ENCODE measurements at places on chromosomes 2 and 18. TPM values are rescaled to one million over a fixed set of nuclear protein-coding genes. Genes with fewer than 3 reads are reported as not detected.

C2orf42 gene
- polyA plus RNA-seq = 5.1 TPM

UGT1A5 gene
- polyA plus RNA-seq = not detected

AKAIN1 gene
- polyA plus RNA-seq = not detected

RNF144A gene
- polyA plus RNA-seq = 17.3 TPM

TSPYL6 gene
- polyA plus RNA-seq = not detected

REEP1 gene
- polyA plus RNA-seq = 0.13 TPM

- no peak for DNase-seq
Measured at GRCh38 chr2:38828460-38828859, 47.3 kb downstream of the DHX57 start.

DNA sequence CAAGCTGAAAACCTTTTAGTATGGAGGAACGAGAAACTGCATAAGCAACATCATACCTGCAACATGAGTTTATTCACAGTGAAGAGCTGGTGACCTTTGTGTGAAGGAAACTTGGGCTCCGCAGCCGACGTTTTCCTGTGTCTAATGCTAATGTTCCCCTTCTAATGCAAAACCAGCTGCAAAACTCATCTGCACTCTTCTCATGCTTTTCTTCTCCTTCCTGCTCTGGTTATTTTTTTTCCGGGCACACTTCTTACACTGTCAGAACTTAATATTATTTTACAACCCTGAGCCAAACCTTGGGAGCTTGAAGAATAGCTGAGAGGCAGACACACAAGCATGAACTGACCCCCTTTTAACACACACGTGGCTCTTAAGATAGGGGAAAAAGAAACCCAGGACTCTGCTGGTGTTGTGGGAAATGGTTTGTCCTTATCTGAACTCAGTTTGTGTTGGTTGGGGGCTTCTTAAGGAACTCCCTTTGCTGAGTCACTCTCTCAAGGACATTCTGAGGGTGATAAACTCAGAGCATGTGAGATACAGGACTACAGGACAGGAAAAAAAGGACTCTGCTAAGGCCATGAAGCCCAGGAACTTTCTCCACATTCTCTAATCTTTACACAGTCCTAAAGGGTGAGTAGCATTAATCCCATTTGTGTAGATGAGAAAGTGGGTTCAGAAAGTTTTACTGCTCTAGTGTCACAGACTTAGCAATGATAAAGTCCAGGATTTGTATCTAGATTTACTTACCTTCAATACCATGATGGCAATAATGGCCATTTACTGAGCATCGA lies 439.3 kb upstream of the TRIB2 start:
- no peak for DNase-seq

DNA sequence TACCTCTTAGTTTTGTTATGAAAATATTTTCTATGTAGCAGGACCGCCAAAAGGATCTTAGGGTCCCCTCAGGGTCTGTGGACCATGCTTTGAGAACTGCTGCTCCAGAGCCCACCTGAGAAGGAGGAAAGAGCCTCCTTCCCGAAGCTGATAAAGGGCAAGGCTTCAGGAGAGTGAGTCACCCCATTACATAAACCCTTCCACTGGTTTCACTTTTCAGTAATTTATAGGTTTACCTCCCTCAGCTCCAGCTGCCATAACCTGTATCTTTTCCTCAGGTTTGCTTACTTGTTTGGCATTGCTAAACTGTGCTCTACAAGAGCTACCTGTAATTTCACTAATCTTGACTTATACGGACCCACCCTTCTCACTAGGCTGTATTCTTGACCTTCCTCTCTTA lies 6.6 kb downstream of the TTLL4 start:
- no peak for DNase-seq

DNA sequence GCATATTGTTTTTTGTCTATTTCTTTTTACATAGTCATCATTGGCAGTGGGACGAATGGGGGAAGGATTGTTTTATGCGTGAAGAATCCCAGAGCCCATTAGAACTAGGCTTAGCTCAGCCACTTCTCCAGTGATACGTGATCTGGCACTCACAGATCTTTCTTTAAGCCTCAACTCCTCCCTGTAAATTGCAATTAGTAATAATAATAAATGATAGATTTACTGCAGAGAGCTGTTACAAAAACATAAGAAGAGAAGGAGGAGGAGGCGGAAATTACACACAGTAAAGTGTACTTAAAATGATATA lies 629.3 kb downstream of the NRXN1 start:
- DNase-seq = no peak

DNA sequence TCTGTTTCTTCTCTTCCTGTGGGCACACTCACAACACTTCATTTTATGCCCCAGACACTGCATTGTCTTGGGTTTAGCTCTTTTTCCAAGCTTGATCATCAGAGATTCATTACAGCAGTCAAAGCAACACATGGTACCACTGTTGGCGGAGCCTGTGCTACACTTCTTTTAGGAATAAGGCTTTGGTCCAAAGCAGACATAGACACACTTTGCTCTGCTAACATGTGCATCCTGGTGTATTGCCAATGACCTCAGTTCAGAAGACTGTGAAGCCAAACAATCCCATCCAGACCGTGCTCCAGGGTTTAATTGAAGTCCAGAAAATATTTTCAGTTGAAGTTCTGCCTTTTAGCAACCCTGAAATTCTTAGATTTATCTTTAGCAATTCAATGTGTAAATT lies 354.6 kb upstream of the RAB12 start:
- no peak for DNase-seq

- DNase-seq = no peak
Measured at GRCh38 chr2:38583524-38583923, 19.2 kb downstream of the HNRNPLL start.

GRCh38 chr2:236794176-236794957 lies 224.7 kb downstream of the ACKR3 start:
- no peak for DNase-seq

GRCh38 chr18:59481436-59481835 lies 122.4 kb upstream of the LMAN1 start:
- DNase-seq = no peak

DNA sequence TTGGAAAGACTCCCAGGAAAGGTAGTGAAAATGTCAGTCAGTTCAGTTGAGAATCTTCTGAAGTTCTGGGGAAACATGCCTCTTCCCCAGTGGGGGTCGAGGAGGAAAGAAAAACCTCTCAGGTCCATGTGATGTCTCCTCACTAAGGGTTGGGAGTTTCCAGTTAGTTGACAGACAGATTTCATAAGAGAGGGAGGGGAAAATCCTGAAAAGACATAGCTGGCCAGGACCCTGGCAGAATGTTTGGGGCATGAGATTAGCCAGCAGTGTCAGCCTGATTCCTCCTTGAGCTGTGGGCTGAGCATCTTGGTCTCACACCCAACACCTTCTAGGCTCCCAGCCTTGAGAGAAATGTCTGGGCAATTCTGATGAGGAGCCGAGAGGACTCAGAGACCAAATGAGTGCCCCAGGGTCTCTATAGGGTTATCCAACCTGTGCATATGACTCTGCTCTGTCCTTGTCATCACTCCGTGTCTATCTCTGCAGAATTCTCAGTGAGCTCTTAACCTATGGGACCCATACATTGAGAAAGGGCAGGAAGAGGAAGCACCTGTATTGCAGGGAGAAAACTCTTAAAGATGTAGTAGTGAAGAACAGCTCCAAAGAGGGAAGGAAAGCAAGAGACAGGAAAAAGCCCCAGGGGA lies 13.9 kb downstream of the BMP10 start:
- no peak for DNase-seq

DNA sequence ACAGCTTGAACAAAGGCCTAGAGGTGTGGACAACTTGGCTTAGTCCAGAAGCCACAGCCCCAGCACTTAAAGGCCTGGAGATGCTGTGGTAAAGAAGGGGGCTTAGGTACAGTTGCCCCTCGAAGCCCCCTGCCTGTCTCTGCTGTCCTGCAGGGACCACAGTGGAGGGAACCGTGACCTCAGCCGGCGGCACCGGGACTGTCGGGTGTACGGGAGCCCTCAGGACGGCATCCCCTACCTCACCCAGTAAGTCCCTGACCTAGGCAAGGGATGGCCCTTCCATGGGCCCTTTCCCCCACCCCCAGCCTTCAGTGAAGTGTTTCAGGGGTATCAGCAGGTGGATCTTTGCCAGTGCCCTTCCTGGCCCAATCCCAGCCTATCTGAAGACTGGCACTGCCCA lies 15.3 kb upstream of the CATIP start:
- DNase-seq = no peak

- no peak for DNase-seq
Measured at GRCh38 chr18:59372975-59373374, 13.9 kb upstream of the LMAN1 start.

- DNase-seq = no peak
Measured at GRCh38 chr18:42067518-42067917, 112.5 kb downstream of the PIK3C3 start.

GRCh38 chr18:61771861-61772260 lies 120.9 kb downstream of the RNF152 start:
- no peak for DNase-seq

DNA sequence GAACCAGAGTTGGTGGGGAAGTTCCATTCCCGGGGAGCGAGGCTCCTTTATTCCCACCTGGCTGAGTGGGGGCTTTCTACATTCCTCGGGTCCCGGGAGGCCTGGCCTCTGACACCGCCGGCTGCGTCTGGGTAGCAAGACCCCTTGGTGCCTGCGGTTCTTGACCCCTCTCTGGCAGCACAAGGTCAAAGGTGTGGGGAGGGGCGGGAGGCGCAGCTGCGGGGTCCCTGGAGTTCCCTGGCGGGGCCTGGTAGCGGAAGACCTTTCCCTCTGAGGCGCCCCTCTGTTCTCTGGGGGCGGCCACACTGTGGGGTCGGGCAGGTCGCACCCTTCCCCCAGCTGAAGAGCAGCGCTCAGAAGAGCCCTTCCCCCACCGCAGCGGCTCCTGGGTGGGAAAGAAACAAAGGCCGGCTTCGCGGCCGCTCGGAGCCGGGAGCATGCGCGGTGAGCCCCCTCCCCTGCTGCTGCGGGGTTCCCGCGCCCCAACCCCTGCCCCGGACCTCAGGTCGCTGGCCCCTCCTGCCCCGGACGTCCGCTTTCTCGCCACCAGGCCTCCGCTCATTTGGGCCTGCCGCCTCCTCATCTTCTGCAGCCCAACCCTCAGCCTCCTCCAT lies 146.3 kb downstream of the ANKRD44 start:
- DNase-seq = no peak

DNA sequence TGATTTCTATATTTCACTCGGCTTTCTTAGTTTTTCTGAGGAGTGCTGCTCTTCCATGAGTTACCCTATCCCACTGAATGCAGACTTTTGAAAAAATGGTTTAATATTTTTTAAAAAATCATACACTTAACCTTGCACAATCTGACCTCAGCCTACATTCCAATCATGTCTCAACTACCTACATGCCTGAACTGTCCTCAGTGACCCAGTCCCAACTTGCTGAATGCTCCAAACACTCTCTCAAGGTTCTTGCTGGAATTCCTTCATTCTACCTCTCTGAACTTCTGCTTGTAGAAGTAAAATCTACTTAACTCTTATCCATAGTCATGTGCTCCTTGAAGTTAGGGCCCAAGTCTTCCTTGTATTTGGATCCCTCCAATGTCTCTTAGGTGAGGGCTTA lies 181.6 kb downstream of the XIRP2 start:
- no peak for DNase-seq

DNA sequence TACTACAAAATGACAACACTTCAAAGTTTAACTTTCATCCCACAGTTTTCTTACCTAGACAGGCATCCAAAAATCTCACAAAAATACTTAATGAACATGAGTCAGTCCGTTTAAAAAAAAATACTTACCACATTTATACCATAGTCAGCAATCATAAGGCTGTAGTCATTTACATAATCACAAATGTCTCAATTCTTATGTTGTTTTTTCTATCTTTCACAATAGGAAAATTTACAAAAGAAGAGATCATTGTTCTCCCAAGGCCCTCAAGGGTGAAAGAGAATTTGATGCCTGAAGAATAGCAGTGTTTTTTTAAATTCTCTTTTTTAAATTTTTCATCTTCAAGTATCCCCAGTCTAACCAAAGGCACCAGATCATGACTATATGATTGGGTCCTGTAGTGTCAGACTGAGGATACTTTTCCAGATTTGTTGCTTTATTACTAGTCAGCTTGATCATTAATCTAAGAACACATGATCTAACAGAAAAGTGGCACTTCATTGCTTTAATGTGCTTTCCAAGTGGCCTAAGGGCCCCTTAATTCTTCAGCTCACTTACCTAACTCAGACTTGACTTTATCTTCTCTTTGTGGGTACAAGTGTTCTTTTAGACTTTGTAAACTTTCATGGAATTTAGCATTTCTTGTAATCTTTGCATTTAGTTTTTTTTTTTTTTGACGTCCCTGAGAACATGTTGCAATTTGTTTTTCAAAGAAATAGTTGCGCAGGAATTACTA lies 4.7 kb downstream of the SCYGR5 start:
- no peak for DNase-seq

All from SK-N-SH (cell line).